ENCODE measurements at places on chromosomes 16 and 17.

- DNase-seq, result no peak
Measured at GRCh38 chr17:35337364-35337763, 36.1 kb downstream of the SLFN11 start.

GRCh38 chr16:58035356-58036170, 10.0 kb downstream of the MMP15 start:
- DNase-seq, result no peak

- no peak for DNase-seq
Measured at GRCh38 chr16:80735846-80736245, 68.6 kb downstream of the CDYL2 start.

DNA sequence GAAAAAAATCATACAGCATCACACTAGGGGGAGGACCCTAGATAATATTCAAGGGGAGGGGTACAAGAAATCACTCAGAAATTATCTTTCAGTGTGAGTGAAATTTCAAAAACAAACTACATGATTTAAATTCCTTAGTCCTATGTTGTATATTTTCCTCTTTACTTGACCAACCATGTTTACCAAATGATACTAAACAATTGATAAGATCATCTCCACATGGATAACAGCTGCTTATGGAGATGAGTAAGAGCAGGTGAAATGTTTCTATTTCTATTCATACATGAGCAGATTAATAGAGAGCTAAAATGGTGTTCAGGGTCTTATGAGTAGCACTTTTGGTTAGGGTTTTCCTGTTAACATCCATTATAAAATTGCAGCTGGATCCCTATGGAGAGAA, 7.3 kb upstream of the VAT1L start:
- DNase-seq, result no peak

- DNase-seq, result no peak
Measured at GRCh38 chr16:83917152-83918120, 18.5 kb downstream of the MLYCD start.

- no peak for DNase-seq
Measured at GRCh38 chr16:30351001-30351441, 4.1 kb downstream of the CD2BP2 start.

Measured in putamen (tissue), 1 donor.